ENCODE measurements at places on chromosomes 7 and 10.

- DNase-seq = no peak
These were observed 41.7 kb downstream of the NPY start for GRCh38 chr7:24325708-24326107.

DNA sequence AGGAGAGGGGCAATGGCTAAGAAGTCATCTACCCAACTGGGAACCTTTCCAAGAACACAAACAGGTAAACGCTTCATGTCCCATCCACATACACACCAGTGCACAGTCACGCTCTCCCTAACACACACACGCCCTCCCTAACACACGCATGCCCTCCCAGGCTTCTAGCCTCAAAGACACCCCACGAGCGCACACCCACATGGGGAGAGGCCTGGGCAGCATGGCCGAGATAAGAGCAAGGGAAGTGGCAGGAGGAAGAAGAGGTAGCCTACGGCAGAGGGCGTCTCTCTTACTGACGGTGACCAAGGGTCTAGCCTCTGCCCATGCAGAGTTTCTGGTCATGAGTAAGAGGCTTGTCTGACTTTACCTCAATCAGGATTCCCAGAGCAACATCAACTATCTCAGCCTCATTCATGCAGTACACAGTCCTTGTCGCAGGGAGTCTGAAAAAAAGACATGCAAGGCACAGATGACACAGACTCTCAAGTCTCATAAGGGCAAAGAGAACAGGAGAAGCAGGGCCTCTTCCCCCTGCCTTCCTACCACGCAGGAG lies 3.1 kb downstream of the CYREN start:
- DNase-seq = no peak

DNA sequence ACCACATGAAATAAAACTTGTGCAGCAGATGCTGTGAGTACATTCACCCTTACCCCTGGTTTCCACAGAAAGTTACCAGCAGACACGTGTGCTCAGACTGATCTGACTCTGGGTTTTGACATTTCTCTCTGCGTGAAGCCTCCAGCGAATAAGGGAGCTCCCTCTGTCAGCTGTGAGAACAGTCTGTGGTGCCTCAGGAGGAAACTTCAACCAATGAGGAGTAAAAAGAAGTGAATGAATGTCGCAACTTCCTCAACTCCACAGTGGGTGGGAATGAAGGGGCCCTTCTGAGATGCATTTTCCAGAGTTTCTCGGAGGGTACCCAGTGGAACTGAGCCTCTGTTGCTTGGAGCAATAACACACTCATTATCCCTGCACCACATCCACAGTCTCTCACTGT lies 743.4 kb downstream of the TNS3 start:
- DNase-seq = no peak

- no peak for DNase-seq
These were observed 43.6 kb downstream of the KLHDC10 start for GRCh38 chr7:130113887-130114286.

- no peak for DNase-seq
These were observed 222.3 kb downstream of the SUGCT start for GRCh38 chr7:40356871-40357709.

GRCh38 chr10:71638822-71639719 lies 80.5 kb downstream of the C10orf105 start:
- DNase-seq = no peak

DNA sequence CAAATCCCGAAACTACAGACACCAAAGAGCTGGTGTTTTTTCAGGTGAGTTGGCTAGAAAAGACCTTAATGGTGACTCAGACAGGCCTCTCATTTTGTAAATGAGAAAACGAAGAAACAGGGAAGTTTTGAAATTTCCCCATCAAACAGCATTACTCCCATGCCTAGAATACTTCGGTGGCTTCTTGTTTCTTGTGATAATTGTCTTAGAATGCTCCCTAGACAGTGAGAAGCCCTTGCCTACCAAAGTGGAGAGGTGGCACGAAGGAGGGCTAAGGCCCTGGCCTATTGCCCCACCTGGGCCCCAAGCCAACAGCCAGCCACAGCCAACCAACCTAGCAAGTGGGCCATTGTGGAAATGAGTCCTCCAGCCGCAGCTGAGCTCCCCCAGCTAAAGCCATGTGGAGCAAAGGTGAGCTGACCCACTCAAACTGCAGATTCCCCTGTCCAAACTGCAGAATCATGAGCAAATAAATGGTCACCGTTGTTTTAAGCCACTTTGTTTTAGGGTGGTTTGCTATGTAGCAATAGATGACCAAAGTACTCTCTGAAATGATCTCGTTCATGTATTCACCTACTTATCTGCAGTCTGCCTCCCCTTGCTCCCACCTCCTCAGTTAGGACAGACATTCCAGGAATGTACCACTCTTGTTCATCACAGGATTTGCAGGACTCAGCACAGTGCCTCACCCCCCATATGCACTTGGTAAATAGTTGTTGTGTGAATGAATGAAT lies 97.7 kb upstream of the FGFR2 start:
- DNase-seq = no peak

DNA sequence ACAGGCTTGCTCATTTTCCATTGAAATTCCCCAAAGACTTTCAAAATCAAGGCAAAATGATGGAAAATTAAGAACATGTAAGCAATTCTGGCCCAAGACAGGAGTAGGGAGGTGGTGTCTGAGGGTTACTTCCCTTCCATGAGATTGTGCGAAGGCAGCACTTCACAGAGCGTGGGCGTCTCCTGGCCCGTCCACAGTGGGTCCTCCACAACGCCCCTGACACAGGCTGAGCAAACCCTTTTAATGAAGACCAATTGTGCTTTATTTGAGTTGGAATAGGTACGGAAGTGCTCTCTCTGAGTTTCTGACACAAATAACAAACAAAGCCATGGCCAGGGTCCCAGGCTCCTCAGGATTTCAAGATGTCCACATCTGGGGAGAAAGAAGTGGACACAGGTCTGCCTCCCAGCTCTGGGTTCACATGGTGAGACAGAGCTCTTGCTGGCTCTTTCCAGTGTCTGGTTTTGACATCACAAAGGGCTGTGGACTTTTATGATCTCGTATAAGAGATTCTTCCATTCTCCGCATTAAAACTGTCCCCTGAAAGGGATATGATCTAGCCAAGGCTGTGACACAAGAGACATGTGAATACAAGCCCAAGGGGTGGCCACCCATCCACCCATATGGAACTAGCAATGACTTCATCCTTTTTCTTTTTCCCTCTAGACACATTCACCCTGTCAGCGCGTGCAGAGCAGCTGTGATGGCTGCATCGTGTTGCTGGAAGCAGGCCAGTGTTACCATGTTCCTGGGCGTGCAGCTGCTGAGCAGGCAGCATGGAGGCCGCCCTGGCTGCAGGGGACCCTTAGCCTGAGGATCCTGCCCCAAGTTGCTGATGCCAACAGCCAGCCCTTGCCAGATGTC lies 145.6 kb downstream of the ADAM12 start:
- DNase-seq = no peak

GRCh38 chr10:28850784-28851183 lies 173.5 kb downstream of the BAMBI start:
- DNase-seq = no peak

GRCh38 chr7:19177269-19177668 lies 32.0 kb upstream of the FERD3L start:
- DNase-seq = no peak

Data from activated CD4-positive, alpha-beta T cell treated with anti-CD3 and anti-CD28 coated beads for 48 hours (primary cell).